Activated naive CD4-positive, alpha-beta T cell treated with anti-CD3 and anti-CD28 coated beads for 36 hours (primary cell): ENCODE measurements at places on chromosomes 4 and X. TPM values are rescaled to one million over a fixed set of nuclear protein-coding genes. Genes with fewer than 3 reads are reported as not detected.

The PPP2R2C gene
- not detected for total RNA-seq

The GPR34 gene
- total RNA-seq = not detected

GRCh38 chrX:13430136-13430827, 110.4 kb upstream of the ATXN3L start:
- DNase-seq = no peak
- H3K4me1 ChIP-seq = no peaks in the 10 kb centered on the region
- no peak overlapping the region for H3K4me3 ChIP-seq
- H3K36me3 ChIP-seq = no peaks in the 10 kb centered on the region
- H3K27ac ChIP-seq = no peak overlapping the region

- H3K36me3 ChIP-seq = no peaks in the 10 kb centered on the region
- H3K4me3 ChIP-seq = no peak overlapping the region
- no peaks in the 10 kb centered on the region for H3K27me3 ChIP-seq
- H3K4me1 ChIP-seq = no peaks in the 10 kb centered on the region
- peak; percentile 16 for DNase-seq
- H3K27ac ChIP-seq = no peak overlapping the region
Observed at GRCh38 chrX:130393451-130394074, 8.1 kb upstream of the GPR119 start.

DNA sequence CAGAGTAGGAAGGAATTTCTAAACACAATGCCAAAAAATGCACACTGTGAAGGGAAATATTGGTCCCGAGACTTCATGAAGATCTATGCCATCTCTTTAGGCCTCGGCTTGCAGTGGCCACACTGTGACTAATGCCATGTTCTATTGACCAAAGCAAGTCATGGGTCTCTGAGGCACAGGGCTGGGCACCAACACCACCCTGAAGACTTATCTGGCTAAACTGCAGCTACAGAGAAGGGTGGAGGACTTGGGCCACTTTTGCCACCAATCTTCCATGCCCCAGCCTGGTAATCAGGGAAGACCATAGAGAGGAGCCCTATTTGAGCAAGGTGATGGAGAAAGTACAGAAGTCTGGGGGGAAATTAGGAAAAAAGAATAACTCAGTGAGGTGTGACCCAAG, 42.1 kb downstream of the HMX1 start:
- no peak for DNase-seq
- no peaks in the 10 kb centered on the region for H3K27me3 ChIP-seq
- no peak overlapping the region for H3K27ac ChIP-seq
- H3K36me3 ChIP-seq = no peaks in the 10 kb centered on the region
- no peak overlapping the region for H3K4me3 ChIP-seq
- no peaks in the 10 kb centered on the region for H3K4me1 ChIP-seq
